NCI-H1694 (cell line): ENCODE measurements at places on chromosomes 6 and 20.
A peak's percentile ranks its signal among the peaks of the same experiment; 100 is the strongest.

DNA sequence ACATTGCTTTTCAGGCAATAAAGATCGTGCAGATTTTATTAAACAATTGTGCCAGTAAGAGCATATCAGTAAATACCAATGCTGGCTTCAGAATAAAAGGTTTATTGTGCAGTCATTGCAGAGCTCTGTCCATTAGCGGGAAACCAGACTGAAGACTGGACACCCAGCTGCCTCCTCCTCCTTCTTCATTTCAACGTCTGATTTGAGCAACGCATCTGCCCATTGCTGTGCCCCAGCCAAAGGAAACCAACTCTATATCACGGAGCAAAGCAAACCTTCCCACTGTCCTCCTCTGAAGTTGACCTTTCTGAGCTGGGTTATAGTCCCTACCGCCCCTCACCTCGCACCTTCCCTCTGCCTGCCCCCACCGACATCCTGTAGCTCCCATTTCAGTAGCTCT, 80.8 kb downstream of the SLC22A23 start:
- DNase-seq: no peak

DNA sequence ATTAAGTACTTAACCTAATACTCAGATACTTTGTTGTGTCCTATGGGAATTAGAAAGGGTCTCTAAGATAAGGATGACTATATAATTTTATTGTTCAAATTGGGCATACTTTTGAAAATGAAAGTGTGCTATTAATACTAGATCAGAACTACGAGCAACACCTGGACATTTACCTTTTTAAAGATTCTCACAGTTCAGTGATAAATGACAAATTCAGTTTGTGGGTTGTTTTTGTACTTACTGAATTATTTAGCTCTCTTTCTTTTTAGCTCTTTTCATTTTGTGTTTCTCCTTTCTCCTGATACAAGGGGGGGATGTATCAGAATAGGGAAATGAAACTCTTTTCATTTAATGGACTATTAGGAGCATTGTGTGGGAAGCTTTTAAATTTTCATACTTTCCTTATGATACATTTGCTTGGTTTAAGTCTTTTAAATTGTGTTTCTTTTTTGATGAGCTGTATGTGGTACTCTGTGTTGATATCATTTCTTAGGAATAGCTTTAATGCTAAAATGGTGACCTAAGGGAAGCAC, 47.5 kb downstream of the PHF3 start:
- no peak for DNase-seq

- DNase-seq: no peak
These were observed 3.6 kb downstream of the GRM4 start for GRCh38 chr6:34142061-34142998.

GRCh38 chr6:113684382-113684901, 172.7 kb upstream of the MARCKS start:
- no peak for DNase-seq

GRCh38 chr6:126553854-126554253, 213.9 kb downstream of the CENPW start:
- DNase-seq: no peak

GRCh38 chr6:167555836-167556235, 230.9 kb downstream of the TTLL2 start:
- DNase-seq: no peak

GRCh38 chr20:33018169-33018931, 10.8 kb downstream of the BPIFB2 start:
- no peak for DNase-seq

DNA sequence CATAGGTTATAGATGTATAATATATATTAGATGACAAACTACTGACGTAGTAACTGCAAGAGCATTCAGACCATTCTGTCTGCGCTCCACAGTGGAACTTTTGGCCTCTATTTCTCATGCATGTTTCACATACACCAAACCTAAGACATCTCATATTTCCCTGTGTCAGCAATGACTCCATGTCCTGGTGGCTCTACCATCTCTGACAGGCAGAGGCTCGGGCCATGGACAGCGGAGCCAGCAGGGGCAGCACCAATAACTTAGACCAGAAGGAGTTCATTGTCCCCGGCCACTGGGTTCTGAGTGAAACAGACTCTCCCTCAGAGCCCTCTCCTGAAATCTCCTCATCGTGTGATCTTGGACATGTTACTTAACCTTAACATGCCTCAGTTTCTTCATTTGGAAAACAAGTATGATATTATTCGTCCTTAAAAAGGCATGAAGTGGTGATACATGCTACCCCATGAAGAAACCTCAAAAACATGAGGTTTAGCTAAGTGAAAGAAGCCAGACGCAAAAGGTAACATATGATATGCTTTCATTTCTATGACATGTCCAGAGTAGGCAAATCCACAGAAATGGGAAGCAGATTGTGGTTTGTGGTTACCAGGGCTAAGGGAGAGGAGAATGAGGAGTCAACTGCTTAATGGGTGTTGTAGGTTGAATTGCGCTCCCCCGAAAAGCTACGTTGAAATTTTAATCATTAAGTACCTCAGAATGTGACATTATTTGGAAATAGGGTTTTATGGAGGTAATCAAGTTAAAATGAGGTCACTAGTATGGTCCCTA, 564.0 kb upstream of the JARID2 start:
- DNase-seq: no peak

- peak; percentile 49 for DNase-seq
These were observed at the start of gene SOD2 for GRCh38 chr6:159693128-159693893. Gene SOD2 (minus strand): TSS chr6:159693241. CDS start chr6:159693167, 74 bp downstream.
